Calu3 (cell line): ENCODE measurements at places on chromosomes 4 and X. TPM values are rescaled to one million over a fixed set of nuclear protein-coding genes. Genes with fewer than 3 reads are reported as not detected.
A peak's percentile ranks its signal among the peaks of the same experiment; 100 is the strongest.

- no peak for DNase-seq
Measured at GRCh38 chr4:110816367-110816766, 193.5 kb upstream of the PITX2 start.

DNA sequence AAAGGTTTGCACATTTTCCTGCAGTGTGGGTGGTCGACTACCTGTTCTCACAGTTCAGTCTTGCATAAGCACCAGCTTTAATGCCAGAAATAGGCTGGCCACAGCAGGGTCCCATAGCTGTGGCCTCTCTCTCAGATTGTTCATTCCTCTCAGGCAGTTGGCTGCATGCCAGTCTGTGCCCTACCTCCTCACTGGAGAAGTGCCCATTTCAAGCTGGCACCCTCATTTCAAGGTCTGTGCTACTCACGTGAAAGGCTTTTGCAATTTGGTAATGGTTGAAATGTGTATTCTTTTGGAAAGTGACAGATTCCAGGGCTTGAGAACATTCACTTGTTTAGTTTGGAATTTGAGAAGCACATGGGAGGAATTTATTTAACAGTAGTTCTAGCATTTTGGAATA, 28.9 kb upstream of the MTMR1 start:
- peak; percentile 24 for DNase-seq

GRCh38 chr4:40300371-40301162, 34.6 kb upstream of the CHRNA9 start:
- DNase-seq: no peak

DNA sequence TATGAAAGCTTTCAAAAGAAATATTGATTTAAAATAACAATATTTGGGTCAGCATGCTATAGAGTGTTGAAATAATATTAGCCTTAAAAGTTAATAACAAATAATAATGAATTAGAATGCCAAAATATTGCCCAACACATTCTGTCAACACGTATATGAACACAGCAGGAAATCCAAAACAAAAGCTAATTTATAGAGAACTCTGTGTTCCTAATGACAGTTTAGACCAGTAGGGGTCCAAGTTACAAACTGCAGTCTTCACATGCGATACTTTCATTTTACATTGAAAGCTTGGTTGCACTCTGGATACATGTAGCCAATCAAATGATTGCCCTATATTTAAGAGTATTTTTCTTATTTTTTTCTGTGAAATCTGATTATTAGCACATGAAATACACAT, 274.4 kb downstream of the DCTD start:
- no peak for DNase-seq

GRCh38 chr4:99209671-99210070, 9.4 kb downstream of the ADH6 start:
- no peak for DNase-seq

GRCh38 chrX:130267956-130268448, 697 bp downstream of the ZNF280C start:
- DNase-seq: no peak

DNA sequence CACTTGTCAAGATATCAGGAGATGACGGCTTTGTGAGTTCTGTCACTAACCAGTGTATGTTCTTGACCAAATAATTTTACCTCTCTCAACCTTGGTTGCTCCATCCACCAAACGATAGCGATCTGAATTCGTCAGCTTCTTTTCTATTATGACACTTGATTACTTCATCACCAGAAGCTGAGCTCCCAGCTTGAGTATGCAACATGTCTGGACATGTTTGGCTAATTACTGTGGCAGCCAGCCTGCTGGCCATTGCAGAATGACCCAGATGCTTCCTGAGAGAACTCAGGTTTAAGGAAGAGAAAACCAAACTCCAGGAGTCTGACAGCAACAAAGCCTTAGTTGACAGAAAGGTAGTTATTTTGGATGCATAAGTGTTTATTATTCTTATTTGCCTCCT, 46.4 kb upstream of the PARM1 start:
- DNase-seq: no peak

ARMCX1 gene
- 0.92 and 1.1 TPM in 2 replicates for total RNA-seq

- no peak for DNase-seq
Measured at GRCh38 chr4:125650557-125650956, 335.8 kb downstream of the FAT4 start.

DNA sequence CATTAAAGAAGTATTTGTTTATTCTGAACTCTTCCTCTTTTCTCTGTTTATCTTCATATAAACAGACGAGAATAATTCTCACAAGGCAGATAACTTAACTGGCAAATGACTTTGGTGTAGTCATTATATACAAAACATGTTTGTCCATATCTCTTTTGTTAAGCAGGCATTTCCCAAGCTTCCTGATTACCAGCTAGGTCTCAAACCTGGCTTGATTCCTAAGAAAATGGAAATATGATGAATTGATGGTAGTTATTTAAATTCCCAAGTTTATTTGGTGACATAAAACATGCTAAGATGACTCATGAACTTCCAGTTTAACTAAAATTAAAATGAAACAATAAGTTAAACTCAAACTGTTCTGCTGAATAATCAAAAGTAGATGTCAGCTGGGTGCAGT, 96.8 kb downstream of the ARSJ start:
- no peak for DNase-seq

DNA sequence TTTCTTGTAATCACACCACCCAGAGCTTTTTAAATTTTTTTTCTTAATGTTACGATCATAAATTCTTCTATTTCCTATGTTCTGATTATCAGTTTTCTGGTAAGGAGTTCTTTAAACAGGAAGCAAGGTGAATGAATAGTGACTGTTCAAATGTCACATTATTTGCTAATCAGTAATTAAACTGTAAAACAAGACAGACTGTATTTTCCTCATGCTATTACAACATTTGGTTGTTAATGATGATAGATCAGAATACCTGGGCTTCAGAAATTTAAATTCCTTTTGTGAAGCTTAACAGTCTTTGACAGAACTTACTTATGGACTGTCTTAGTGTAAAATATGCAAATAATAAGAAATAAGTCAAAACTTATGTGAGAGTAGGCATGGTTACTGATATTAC, 41.4 kb downstream of the CLCN3 start:
- no peak for DNase-seq

BDH2 gene
- 8.1 and 15.2 TPM in 2 replicates for total RNA-seq

DNA sequence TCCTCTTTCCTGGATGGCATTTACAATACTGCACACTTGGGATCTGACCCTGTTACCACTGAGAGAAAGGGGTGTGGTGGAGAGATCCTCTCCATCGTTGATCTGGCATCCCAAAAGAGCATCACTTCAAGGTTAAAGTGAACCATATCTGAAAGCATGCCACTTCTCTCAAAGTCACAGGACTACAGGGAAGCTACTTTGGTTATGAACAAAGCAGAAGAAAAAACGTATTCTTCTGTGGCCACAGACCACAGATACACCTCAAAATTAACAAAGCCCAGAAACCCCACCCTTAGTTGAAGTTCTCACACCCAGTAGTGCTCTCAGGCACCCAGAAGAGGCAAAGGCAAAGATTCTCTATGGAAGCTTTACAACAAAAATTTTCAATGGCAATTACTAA, 108.3 kb downstream of the JADE1 start:
- no peak for DNase-seq

- DNase-seq: peak; percentile 16
Measured at GRCh38 chr4:103934178-103934789, 214.5 kb upstream of the TACR3 start.
